Placental epithelial cell (primary cell): ENCODE measurements at places on chromosomes 12 and 14. TPM values are rescaled to one million over a fixed set of nuclear protein-coding genes. Genes with fewer than 3 reads are reported as not detected.

The PTHLH gene
- 3.9 and 12.6 TPM in 2 replicates for total RNA-seq

The FAM90A1 gene
- total RNA-seq, result 0.11 TPM in 1 of 2 replicates, not detected in the other

The AMHR2 gene
- not detected in 2 replicates for total RNA-seq

The SERPINA3 gene
- total RNA-seq, result 0.54 TPM in 1 of 2 replicates, not detected in the other
